ENCODE measurements at places on chromosomes 3 and 15. TPM values are rescaled to one million over a fixed set of nuclear protein-coding genes. Genes with fewer than 3 reads are reported as not detected.

RLBP1 gene
- total RNA-seq: not detected

- no peak for DNase-seq
Measured at GRCh38 chr3:188125076-188125475, 28.9 kb upstream of the LPP start.

ATP2B2 gene
- total RNA-seq: 31.2 TPM

SHQ1 gene
- 14.4 TPM for total RNA-seq

ZNF774 gene
- total RNA-seq: 6.7 TPM

ACKR2 gene
- total RNA-seq: 0.64 TPM

PRR20G gene
- not detected for total RNA-seq

- DNase-seq: no peak
Measured at GRCh38 chr3:113802795-113803455, 35.7 kb upstream of the GRAMD1C start.

GPR62 gene
- total RNA-seq: 0.44 TPM

- DNase-seq: no peak
Measured at GRCh38 chr3:10982782-10983181, 9.8 kb upstream of the SLC6A1 start.
